Thymus (tissue), 14 donors: ENCODE measurements at places on chromosomes 5 and 9. TPM values are rescaled to one million over a fixed set of nuclear protein-coding genes. Genes with fewer than 3 reads are reported as not detected.

OR13C3 gene
- not detected for total RNA-seq

DNA sequence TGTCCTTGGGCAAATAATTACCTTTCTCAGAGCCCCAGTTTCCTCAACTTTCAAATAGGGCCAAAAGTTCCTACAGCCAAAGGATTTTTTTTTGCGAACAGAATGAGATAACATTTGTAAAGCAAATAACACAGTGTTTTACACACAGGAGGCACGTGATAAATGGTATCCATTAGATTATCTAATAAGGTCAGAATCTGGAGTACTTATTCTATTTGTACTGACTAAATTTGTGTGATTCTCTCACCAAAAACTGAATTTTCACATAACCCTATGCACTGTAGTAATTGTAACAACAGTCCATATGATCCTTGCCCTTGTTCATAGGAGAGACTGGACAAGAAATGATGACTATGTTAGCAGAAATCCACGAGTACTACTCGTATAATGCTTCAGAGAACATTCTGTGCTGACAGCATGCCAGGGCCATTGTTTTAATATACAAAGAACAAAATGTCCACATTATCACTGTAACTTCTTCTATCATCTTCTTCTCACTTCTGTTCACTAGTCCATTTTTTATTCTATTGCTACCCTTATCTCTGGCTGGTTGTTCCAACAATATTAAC lies 13.9 kb upstream of the FEM1C start:
- peak overlapping the region; percentile 73 for H3K27ac ChIP-seq
- H3K4me1 ChIP-seq: peaks cover 3% of the 10 kb centered on the region
- no peak overlapping the region for H3K4me3 ChIP-seq
- DNase-seq: no peak
- H3K27me3 ChIP-seq: no peaks in the 10 kb centered on the region
- no peaks in the 10 kb centered on the region for H3K36me3 ChIP-seq

DNA sequence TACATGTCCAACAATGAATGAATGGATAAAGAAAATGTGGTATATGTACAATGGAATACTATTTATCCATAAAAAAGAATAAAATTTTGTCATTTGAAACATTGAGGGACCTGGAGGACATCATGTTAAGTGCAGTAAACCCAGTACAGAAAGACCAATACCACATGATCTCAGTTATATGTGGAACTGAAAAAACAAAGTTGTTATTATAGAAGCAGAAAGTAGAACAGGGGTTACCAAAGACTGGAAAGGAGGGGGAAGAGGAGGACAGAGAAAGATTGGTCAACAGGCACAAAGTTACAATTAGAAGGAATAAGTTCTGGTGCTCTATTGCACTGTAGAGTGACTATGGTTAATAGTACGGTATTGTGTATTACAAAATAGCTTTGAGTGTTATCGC lies 233.8 kb downstream of the SEMA6A start:
- H3K27me3 ChIP-seq: no peaks in the 10 kb centered on the region
- H3K27ac ChIP-seq: no peak overlapping the region
- no peak for DNase-seq
- H3K4me3 ChIP-seq: no peak overlapping the region
- no peaks in the 10 kb centered on the region for H3K36me3 ChIP-seq

- DNase-seq: no peak
- H3K27me3 ChIP-seq: no peaks in the 10 kb centered on the region
- no peak overlapping the region for H3K4me3 ChIP-seq
- no peak overlapping the region for H3K27ac ChIP-seq
- no peaks in the 10 kb centered on the region for H3K4me1 ChIP-seq
Observed at GRCh38 chr5:12951846-12952245, 992.6 kb downstream of the DNAH5 start.

CARTPT gene
- 0.24 TPM for total RNA-seq

GRCh38 chr9:11595756-11596155 lies 983.0 kb upstream of the PTPRD start:
- H3K4me3 ChIP-seq: no peak overlapping the region
- no peaks in the 10 kb centered on the region for H3K36me3 ChIP-seq
- no peak for DNase-seq
- H3K4me1 ChIP-seq: no peaks in the 10 kb centered on the region

DNA sequence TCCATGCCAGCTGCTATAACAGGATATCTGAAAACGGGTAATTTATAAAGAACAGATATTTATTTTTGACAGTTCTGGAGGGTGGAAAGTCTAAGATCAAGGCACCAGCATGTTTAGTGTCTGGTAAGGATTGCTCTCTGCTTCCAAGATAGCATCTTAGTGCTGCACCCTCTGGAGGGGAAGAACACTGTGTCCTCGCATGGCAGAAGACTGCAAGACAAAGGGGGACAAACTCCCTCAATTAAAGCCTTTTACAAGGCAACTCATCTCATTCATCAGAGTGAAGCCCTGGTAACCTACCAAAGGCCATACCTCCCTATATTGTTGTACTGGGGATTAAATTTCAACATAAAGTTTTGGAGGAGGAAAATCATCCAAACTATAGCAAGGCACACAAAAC lies 298.9 kb upstream of the EDIL3 start:
- H3K27ac ChIP-seq: no peak overlapping the region
- H3K4me1 ChIP-seq: no peaks in the 10 kb centered on the region
- no peaks in the 10 kb centered on the region for H3K27me3 ChIP-seq
- DNase-seq: no peak
- no peak overlapping the region for H3K4me3 ChIP-seq

DNA sequence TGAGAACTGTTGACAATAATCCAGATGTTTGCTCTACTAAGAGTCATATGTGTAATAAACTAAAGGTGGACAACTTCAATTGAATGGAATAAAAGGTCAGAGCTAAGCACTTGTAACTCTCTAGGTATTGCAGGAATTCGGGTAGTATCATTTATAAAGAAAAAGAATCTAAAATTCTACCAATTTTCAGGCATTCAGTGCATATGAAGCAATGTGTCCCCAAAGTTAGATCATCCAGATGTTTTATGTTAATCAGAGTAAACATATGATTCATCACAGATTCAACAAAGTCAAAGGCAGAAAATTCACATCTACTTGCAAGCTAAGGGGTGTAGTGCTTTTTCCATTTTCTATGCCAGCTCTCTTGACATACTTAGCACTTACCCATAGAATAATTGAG lies 477.1 kb downstream of the PDE4D start:
- H3K4me3 ChIP-seq: no peak overlapping the region
- H3K36me3 ChIP-seq: no peaks in the 10 kb centered on the region
- DNase-seq: no peak
- H3K4me1 ChIP-seq: no peaks in the 10 kb centered on the region

- no peaks in the 10 kb centered on the region for H3K27me3 ChIP-seq
- no peak overlapping the region for H3K4me3 ChIP-seq
- H3K27ac ChIP-seq: no peak overlapping the region
- peaks cover 8% of the 10 kb centered on the region for H3K4me1 ChIP-seq
Observed at GRCh38 chr9:81609782-81610739, 79.3 kb downstream of the TLE1 start.

- H3K4me3 ChIP-seq: no peak overlapping the region
- DNase-seq: no peak
- no peak overlapping the region for H3K27ac ChIP-seq
- H3K4me1 ChIP-seq: no peaks in the 10 kb centered on the region
- no peaks in the 10 kb centered on the region for H3K36me3 ChIP-seq
Observed at GRCh38 chr9:130462685-130463540, 18.2 kb downstream of the ASS1 start.

AK6 gene
- 76.5 TPM for total RNA-seq

TOR4A gene
- total RNA-seq: 2.0 TPM

NKD2 gene
- total RNA-seq: 5.1 TPM

NR6A1 gene
- total RNA-seq: 0.47 TPM

DNA sequence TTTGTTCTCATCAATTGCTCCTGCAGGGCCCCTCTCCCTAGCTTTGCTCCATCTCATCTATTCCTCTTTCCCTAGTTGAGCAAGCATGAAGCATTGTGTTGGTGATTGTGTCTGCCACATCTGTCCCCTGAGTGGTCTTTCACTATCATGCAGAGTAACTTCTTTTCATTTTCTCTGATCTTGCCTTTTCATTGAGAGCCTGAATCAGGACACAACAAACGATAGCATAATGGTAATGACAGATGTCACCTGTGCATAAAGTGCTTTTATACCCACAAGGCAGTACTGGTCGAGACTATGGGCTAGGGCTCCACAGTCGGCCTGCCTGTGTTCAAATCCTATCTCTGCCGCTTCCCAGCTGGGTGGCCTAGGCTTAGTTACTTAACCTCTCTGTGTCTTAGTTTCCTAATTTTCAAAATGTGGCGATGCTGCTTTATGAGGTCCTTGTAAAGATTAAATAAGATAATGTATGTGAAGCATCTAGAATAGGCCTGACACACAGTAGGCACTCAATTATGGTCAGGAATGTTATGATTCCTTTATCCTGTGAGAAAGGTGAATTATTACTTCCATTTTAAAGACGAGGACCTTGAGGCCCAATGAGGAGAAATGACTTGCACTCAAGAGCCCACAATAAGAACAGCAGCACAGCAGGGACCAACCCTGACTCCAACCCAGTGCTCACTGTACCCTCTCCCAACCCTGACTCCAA lies 137.1 kb upstream of the ZNF618 start:
- no peaks in the 10 kb centered on the region for H3K27me3 ChIP-seq
- no peak for DNase-seq
- H3K4me1 ChIP-seq: no peaks in the 10 kb centered on the region
- no peaks in the 10 kb centered on the region for H3K36me3 ChIP-seq

TRPM6 gene
- 0.47 TPM for total RNA-seq

- DNase-seq: no peak
- no peaks in the 10 kb centered on the region for H3K4me1 ChIP-seq
- no peak overlapping the region for H3K27ac ChIP-seq
- H3K27me3 ChIP-seq: no peaks in the 10 kb centered on the region
- no peak overlapping the region for H3K4me3 ChIP-seq
Observed at GRCh38 chr5:120449501-120449900, 14.6 kb upstream of the PRR16 start.

DNA sequence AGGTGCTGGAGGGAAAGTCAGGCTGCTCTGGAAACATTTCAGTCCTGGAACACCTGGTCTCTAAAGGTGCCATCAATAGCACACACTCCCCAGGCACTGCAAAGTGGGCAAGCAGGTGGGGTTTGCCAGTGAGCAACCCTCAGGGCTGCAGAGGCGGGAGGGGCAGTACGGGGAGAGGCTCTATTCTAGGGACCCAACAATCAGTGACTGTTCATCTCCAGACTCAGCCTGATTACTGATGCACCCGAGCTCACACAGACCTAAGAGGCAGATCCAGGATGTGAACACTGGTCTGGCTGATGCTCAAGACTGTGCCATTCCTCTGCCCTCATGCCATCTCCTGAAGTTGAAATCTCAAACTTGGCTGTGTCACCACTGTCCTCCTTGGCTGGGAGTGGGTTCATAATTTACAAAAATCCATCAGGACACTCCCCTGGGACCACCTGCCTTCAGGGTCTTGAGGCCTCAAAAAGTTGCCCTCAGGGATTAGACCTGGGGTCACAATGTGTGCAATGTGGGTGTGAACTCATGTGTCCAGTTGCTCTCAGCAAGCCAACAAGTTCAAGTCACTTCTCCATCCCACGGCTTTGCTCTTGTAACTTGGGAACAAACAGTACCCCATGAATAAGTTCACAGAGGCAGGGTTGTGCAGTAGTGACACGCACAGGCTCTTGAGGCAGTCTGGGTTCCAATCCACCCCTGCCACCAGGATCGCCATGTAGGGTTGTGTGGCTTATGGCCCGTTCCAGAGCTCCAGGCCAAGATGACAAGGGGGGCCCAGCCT lies 19.9 kb upstream of the KCNMB1 start:
- H3K27me3 ChIP-seq: no peaks in the 10 kb centered on the region
- H3K36me3 ChIP-seq: no peaks in the 10 kb centered on the region
- no peak for DNase-seq
- no peak overlapping the region for H3K4me3 ChIP-seq

FAM169A gene
- total RNA-seq: 11.6 TPM

- DNase-seq: no peak
- no peak overlapping the region for H3K27ac ChIP-seq
- H3K27me3 ChIP-seq: no peaks in the 10 kb centered on the region
- no peaks in the 10 kb centered on the region for H3K36me3 ChIP-seq
- no peaks in the 10 kb centered on the region for H3K4me1 ChIP-seq
- H3K4me3 ChIP-seq: no peak overlapping the region
Observed at GRCh38 chr5:43357067-43357466, 43.9 kb upstream of the HMGCS1 start.

- no peaks in the 10 kb centered on the region for H3K36me3 ChIP-seq
- no peak overlapping the region for H3K4me3 ChIP-seq
- H3K27ac ChIP-seq: no peak overlapping the region
- no peaks in the 10 kb centered on the region for H3K27me3 ChIP-seq
Observed at GRCh38 chr9:135032041-135032835, 55.2 kb upstream of the OLFM1 start.

PLEKHG4B gene
- total RNA-seq: 0.47 TPM

DNA sequence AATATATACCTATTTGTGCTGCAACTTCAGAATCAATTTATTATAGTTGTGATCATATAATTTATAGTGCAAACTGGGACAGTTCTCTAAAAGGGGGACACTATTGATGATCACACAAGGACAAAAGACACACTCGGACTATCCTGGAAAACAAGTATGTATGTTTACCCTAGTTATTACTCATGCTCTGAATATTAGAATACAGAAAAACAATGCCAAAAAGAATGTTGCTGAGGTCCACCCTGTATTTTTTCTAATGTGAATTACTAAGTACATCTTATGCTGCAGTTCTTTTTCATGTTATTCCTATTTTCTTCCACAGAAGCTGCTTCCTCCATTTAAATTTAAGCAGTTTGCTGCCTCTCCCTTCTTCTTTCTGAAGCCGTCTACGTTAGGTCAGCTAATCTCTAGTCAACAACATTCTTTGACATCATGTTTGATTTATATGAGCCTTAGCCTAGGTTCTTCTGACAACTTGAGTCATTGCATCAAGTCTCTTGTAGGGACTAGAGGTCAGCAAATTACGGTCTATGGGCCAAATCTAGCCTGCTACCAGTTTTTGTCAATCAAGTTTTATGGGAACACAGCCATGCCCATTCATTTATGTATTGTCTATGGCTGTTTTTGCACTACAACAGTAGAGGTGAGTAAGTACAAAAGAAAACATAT lies 40.1 kb upstream of the PPP3R2 start:
- no peak overlapping the region for H3K27ac ChIP-seq
- no peaks in the 10 kb centered on the region for H3K36me3 ChIP-seq
- DNase-seq: no peak
- no peaks in the 10 kb centered on the region for H3K4me1 ChIP-seq

DNA sequence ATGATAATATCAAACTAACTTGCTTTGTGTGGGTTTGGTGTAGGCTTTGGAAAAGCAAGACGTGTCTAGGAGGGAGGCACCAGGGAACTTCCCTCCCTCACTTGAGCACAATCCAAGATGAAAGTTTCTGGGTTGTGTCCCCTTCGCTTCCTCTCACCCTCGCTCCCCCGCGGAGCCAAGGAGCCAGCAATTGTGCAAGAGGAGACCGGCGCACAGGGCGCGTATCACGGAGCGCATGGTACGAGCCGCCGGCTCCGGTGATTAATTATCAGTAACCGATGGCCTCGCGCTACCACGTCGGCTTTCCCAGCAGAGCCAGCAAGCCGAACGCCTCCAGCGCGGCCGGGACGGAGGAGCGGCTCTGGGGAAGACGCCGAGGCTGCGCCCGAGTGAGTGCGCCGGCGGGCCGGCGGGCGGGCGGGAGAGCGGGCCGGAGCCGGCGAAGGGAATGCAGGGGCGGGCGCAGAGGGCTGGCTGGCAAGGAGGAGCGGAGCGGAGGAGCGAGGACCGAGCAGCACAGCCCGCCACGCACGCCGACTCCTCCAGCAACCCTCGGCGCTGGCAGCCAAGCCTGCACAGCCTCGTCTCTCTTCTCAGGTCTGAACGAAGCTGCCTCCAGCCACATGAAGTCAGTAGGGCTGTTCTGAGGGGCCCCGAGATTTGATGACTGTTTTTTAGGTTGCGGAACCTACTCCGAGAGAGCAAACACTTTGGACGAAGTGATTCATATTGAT lies 143.6 kb downstream of the BNC2 start:
- H3K36me3 ChIP-seq: no peaks in the 10 kb centered on the region
- peak overlapping the region; percentile 28 for H3K4me3 ChIP-seq
- H3K4me1 ChIP-seq: no peaks in the 10 kb centered on the region
- peak; percentile 21 for DNase-seq
- H3K27me3 ChIP-seq: peaks cover 32% of the 10 kb centered on the region
- no peak overlapping the region for H3K27ac ChIP-seq
